SHP77 treated with DMSO at 0.1 percent for 48 hours (cell line): ENCODE measurements at places on chromosomes 7 and 10.

- no peak for DNase-seq
Observed at GRCh38 chr7:47852330-47853245, 95.7 kb downstream of the PKD1L1 start.

DNA sequence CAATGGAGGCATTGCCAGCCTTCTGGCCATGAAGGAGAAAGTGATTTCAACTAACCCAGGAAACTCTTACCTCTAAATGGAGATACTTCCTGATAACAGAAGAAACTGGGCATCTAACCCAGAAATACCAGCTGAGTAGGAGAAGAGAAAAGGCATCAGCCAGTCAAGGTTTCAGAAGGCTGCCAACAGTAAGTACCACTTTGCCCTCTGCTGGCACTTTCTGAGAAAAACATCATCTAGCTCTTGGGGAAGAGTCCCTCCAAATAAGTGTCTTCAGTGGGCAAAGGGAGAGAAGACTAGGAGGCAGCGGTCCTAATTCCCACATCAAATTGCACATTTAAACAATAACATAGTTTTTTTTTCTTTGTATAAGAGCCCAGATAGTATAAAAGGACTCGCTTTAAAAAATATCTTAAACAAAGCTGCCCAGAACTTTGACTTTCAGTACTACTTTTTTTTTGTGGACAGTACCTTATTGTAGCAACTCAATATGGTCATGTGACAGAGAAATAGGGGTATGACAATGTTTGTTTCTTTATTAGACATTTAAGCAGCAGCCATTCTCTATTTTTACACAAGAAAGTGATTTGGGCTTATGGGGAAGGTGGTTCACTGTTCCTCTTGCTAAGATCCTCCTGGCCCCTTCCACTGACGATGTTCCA lies 157.3 kb downstream of the CTTNBP2 start:
- DNase-seq = peak; percentile 2

DNA sequence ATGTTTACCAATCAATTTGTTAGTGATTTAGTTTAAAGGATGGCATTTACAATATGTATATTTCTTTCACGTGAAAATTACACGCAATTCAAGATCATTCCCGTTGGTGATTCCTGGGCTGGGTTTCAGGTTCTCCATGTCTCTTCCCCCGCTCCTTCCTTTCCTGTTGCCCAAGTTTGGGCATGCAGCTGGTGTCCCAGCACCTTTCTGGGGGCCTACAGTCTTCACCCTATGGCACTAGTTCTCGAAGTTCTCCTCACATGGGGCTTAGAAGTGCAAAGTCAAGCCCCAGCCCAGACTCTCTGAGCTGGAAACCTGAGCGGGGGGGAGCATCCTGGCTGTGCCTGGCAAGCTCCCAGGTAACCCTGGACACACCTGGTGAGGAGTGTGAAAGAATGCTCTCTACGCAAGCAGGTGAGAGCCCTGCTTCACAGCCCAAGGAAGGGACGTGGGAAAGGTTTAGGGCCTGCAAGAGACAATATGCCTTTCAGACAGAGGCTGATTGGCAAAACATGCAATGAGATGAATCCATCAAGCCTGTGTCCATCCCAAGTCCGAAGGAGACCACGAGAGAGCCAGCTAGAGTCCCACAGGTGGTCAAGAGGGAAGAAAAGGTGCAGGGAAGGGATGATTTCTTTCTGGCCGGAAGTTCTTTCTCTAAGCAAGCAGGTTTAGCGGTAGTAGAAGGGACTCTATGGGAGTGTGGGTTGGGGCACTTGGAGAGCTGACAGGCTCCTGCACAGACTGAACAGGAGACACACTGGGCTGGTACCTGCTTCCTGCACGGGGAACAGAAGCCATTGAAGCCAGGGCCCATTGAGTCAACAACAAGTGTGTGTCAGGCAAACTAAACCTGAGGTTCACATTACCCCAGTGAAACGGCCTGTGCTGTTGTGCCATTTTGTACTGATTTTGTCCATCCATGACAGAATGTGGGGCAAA lies 131.1 kb downstream of the ADARB2 start:
- no peak for DNase-seq

DNA sequence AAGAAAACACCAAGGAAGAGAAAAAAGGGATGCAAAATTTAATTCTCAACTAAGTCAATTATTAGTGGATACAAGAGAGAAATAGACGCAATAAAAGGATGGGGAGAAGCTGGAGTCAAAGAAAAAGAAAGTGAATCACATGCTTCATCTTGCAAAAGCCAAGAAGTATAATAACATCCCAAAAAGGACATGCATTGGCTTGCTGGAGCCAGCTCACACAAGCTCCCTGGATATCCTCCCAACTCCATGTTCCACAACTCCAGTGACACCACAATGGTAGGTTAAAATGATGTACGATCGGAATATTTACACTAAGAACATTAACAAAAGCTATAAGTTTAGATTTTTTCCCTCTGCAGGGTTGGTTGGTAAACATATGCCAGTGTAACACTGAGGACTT lies 72.4 kb downstream of the MACC1 start:
- DNase-seq = no peak
